ENCODE measurements at places on chromosomes 7 and 10.

- no peak for DNase-seq
Observed at GRCh38 chr10:127228195-127228787, 31.9 kb upstream of the INSYN2A start.

GRCh38 chr7:134768243-134768642 lies 11.2 kb upstream of the CALD1 start:
- no peak for DNase-seq

- DNase-seq: peak; percentile 70
Observed at GRCh38 chr10:103350517-103351260, at the start of gene PCGF6. TSS of gene PCGF6 (minus strand) at chr10:103351140. CDS start at chr10:103351066, 74 bp downstream.

- DNase-seq: no peak
Observed at GRCh38 chr10:96670786-96671185, 49.5 kb downstream of the PIK3AP1 start.

DNA sequence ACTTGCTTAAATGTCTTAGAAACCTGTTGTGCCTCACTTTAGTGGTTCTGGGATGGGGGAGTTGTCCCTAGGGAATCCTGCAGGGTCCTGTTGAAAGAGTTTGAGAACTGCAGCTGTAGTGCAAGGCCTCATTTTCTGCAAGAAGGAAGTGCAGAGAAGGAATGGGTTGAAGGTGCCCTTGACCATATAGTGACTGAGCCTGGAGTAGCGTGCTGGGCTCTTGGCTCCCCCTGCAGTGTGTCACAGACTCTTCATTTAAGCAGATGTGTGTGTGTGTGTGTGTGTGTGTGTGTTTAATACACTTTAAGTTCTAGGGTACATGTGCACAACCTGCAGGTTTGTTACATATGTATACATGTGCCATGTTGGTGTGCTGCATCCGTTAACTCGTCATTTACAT lies 92.2 kb downstream of the GRK5 start:
- peak; percentile 49 for DNase-seq

DNA sequence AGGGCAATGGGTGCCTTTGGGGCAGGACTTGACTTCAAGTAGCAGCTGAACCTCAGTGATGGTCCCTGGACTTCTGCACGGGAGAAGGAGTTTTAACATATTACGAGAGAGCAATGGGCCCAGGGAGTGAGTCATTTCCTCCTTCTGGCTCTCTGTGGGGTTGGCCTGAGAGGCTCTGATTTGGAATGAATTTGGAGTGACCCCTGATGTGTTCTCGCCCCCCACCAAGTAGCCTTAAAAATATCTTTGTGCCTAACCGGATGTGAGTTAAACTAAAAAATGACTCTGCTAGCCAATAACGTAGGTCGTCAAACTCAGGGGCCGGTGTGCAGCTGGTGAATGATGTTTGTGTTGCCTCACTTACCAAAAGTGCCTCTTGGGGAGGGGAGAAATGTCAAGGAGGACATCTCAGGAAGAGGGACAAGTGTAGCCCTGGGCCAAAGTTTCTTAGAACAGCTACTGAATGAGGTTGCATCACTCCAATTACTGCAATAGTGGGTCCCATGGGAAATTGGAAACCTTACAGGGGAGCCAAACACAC lies 656.6 kb downstream of the INHBA start:
- DNase-seq: no peak

Measured in activated naive CD4-positive, alpha-beta T cell treated with anti-CD3 and anti-CD28 coated beads for 36 hours (primary cell).